ENCODE measurements at places on chromosomes 11 and 22. TPM values are rescaled to one million over a fixed set of nuclear protein-coding genes. Genes with fewer than 3 reads are reported as not detected.

The KRTAP5-1 gene
- total RNA-seq = not detected

The IGF2 gene
- total RNA-seq = 4.6 TPM

The TIMP3 gene
- total RNA-seq = 96.5 TPM

The SELENOH gene
- 66.3 TPM for total RNA-seq

The OR51B4 gene
- total RNA-seq = not detected

The SNX32 gene
- total RNA-seq = under 0.01 TPM

The SRSF8 gene
- 20.4 TPM for total RNA-seq

The OR4S2 gene
- not detected for total RNA-seq

The GRAP2 gene
- total RNA-seq = not detected

The IRAG1 gene
- 0.79 TPM for total RNA-seq

The OR52A1 gene
- not detected for total RNA-seq

The OPCML gene
- not detected for total RNA-seq
